ENCODE measurements at places on chromosomes 6 and 20.

DNA sequence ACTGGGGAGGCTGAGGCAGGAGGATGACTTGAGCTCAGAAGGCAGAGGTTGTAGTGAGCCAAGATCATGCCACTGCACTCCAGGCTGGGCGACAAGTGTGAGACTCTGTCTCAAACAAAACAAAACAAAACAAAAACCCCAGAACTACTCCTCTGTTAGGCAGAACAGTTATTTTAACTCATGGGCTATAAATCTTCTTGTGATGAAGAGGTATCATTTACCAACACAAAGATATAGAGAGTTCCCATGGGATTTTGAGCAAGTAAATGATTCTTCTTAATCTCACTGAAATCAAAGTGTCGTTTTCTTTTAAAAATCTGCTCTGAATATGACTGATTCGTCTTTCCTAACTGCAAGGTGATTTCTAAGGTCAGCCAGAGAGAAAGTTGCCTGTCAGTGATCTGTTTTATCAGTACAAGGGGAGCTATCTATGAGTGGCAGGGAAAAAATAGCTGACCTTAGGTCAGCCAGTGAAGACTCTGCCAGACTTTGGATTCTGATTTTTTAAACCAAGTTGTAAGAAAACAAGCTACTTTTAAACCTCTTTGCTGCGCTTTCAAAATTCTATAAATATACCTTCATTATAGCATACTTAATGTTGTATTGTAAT is 3.8 kb upstream of the DSP start:
- DNase-seq = no peak

DNA sequence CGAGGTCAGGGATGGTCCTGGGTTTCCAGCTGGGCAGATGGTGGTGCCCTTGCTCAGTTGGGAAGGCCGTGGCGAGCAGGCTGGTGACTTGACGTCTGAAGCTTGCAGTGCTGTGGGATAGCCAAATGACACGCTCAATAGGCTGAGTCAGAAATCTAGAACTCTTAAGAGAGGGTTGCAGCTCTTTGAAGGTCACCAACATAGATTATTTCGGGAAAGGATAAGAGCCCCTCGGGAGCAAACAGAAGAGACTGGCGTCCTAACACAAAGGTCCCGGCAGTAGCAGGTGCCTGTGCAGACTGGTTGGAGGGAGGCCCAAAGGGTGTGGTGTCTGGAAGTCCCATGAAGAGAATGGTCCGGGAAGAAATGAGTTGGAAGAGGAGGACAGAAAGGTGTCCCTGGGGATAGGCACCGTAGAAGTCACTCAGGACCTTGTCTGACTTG is 18.4 kb downstream of the PKIG start:
- no peak for DNase-seq

DNA sequence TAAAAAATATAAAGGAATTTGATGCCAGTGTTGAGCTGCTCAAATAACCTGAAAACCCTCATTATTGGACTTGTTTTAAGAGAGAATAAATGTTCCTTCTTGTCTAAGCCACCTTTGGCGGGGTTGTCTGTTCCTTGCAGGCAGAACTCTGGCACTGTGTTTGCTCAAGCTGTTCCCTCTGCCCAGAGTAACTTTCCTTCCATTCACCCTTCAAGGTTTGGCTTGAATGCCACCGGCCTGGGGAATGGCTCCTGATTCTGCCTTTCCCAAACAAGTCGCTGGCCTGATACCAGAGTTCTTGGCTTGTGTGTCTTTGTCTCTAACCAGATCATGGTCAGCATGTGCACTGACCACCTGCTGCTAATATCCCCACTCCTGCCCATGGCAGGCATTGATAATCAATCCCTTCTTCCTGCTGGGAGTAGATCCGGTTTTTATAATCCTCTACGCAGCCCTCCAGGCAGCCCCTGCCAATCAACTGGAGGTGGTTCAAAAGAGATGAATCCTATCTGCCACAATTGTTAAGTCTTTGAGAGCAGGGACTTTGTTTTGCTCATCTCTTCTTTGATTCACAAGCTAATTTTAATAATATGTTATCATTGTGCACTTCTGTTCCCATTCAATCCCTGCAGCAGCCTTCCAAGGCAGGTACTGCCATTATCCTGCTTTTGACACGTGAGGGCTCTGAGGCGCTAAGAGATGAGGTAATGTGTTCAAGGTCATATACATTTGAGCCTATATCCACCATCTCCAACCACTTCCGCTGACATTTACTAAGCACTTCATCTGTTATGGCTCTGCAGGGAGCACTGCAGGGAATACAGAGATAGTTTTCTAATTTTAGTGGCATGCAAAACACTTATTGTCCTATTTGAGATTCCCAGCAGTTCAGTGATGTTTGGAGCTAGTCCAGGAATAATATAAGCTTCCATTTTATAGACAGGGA is 3.1 kb upstream of the CCM2L start:
- no peak for DNase-seq

DNA sequence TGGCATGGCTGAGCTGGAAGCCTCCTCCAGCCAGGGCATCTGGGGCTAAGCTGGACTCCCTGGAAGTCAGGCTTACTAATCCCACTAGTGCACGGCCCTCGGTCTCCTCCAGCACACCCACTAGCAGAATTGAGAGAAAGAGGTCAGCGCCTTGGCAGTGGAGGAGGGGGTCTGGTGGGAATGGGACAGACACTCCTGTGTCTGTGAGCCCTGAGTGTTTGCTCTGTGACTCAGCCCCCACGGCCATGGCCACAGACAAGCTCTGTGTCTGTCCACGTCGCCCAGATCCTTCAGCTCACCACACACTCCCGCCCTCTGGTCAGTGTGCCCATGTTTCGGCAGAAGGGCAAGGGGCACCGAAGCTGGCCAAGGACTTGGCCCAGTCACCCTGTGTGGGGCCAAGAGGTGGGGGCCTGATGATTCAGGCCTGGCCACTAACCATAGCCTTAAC is 8.8 kb downstream of the MDFI start:
- DNase-seq = no peak

GRCh38 chr6:8113131-8113654 is 10.8 kb upstream of the EEF1E1 start:
- DNase-seq = no peak

DNA sequence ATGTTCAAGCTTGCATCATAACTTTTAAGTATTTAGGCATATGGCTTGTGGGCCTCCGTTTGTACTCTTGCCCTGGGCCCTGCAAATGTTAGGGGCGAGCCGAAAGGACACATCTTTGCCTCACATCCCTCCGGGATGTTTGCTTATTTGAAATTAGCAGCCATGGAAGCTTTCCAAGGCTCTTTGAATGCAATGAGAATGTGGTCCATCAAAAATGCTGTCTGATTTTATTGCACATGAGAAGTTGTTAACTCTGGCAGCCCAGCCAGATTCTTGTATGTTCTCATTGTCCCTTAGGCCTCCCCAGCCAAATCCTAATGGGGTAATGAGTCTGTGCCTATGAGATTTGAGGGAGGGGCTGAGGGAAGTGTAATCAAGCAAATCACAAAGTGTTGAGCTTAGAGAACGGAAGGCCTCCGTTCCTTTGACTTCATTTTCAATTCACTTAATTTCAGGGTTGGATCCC is 261.2 kb upstream of the MARCKS start:
- DNase-seq = no peak

GRCh38 chr6:148263010-148263409 is 79.6 kb upstream of the SASH1 start:
- no peak for DNase-seq

- no peak for DNase-seq
Observed at GRCh38 chr6:52335576-52335975, 26.4 kb upstream of the PAQR8 start.

GRCh38 chr20:19211661-19212468 is 577 bp upstream of the SLC24A3 start:
- no peak for DNase-seq

DNA sequence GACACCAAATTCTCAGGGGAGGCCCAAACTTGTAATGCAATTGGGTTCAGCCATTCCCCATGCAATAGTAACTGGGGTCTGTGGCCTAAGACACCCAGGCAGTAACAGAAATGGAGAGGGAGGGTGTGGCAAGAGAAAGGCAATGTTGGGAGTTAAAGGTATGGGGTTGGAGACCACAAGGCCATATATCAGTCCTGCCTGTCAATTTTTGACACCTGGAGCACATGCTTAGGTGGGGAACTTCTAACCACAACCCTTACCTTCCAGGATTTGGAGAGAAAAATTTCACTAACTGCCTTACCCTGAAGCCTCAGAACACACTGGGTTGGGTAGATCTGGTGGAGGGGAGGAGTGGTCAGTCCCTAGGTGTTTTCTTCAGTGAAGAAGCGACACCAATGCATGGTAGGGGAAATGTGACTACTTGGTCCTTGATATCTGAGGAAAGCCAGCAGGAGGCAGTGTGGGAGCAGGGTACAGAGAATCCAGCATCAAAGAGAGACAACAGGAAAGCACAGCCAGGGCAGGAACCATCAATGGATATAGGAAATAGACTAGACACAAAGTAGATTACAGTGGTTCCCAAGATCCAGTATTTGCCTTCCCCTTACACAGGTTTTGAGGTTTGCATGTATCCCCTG is 6.8 kb upstream of the USP49 start:
- DNase-seq = peak; percentile 45

DNA sequence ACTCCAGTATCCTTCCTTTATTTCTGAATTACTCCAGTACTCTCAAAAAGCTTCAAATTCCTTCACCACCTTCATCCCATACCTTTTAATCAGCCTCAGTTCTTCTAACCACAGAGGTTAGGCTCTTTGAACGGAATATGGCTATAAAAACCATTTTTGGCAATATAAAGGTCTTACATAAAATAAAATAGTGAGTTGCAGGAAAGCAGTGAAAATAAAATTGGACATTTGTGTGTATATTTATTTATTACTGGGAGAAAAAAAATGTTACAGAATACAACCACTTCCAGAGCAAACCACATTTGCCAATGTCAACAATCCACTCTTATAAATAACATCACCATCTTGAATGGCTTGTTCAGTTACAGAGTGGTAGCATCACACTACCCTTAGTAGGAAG is 7.7 kb downstream of the HDDC2 start:
- DNase-seq = no peak
